ENCODE measurements at places on chromosomes 1 and 21.

DNA sequence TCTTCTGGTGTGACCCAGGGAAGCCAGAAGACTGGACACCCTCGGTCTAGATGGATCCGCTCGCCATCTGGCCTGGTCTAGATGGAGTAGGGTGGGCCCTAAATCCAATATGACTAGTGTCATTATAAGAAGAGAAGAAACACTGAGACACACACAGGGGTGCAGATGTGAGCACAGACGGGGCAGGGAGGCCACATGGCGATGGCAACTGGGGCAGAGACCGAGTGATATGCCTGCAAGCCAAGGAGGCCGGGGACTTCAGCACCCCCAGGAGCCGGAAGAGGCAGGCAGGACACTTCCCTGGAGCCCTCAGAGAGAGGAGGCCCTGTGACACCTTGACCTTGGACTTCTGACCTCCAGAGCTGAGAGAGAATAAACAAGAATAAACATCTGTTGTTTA lies 5.6 kb upstream of the TFF3 start:
- DNase-seq = no peak

- no peak for DNase-seq
Observed at GRCh38 chr1:5970610-5971273, 21.5 kb downstream of the NPHP4 start.

DNA sequence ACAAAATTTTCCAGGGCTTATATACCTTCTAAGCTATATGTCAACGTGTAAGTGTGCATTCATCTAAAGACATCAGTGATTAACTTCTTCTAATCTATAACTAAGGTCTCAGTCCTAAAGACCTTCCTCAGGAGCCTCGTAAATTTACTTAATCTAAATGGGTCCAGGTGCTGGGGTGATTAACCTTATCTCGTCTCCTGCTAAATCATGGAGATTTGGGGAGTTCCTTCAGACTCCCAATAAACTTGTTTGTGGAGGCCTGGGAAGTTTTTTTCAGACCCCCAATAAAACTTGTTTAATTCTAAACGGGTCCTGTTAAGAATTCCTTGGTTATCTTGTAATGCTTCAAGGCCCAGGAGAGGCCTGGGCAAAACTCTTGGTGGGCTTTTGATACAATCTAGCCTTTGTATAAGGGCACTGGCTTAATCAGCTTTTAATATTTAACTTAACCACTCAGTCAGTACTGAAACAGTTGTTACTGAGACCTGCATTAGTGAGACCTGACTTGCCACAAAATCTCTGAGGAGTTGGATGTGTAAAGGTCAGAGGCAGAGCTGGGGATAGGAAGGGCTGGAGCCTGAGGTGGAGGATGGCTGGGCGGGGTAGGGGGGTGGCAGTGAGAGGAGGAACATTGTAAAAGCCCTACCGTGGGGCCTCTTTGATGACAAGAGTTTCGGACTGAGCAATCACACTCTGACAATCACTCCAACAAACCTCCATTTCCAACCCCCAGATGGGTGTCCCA lies 6.2 kb upstream of the HMGCS2 start:
- no peak for DNase-seq

DNA sequence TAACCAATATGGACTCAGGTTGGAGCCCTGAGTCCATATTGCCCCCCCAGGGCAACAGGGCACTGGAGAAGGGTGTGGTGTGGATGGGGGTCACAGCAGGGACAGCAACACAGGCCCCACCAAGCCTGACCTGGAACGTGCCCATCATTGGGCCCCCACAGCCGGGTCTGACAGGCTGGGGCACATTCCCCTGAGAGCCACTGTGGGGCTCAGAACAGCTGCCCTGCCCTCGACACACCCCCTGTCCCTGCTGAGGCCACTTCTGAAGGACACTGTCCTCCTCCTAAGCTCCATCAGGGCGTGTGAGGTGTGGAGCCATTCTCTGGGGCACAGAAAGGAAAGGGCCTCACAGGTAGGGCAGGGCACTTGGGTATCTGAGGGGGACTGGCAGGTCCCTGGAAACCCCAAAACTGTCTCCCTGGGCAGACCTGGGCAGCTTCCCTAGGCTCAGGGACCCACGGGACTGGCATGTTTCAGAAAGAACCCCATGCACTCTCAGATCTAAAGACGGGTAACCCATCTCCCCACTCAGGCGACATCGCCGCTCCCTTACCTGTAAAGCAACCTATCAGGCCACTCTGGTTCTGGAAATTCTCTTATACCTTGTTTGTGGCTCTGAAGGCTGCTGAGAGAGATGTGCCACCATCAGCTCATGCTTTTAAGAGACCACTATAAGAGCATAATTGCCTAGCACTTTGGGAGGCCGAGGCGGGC lies 95.5 kb downstream of the DMRTB1 start:
- no peak for DNase-seq

DNA sequence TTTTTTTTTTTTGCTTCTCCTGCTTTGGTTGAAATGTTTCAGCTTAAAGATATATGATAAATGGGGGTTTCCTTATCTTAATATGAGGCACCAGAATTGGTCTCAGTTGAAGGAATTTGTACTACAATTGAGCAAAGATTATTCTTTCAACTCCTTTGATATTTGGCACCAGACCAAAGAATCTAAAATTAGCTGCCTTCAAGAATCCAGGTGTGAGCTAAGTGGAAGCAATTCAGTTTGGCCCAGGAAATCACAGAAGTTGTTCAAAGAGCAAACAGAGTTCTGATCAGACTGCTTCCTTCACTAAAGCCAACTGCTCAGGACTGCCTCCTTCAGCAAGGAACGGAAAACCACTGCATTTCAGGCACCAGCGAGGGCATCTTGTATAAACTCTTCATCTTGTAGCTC lies 68.3 kb upstream of the BCAR3 start:
- DNase-seq = no peak

GRCh38 chr21:42537106-42537742 lies 23.6 kb downstream of the SLC37A1 start:
- no peak for DNase-seq

- no peak for DNase-seq
Observed at GRCh38 chr1:65423884-65424572, 3.6 kb downstream of the LEPR start.

- no peak for DNase-seq
Observed at GRCh38 chr1:201180901-201181300, 9.7 kb upstream of the IGFN1 start.

DNA sequence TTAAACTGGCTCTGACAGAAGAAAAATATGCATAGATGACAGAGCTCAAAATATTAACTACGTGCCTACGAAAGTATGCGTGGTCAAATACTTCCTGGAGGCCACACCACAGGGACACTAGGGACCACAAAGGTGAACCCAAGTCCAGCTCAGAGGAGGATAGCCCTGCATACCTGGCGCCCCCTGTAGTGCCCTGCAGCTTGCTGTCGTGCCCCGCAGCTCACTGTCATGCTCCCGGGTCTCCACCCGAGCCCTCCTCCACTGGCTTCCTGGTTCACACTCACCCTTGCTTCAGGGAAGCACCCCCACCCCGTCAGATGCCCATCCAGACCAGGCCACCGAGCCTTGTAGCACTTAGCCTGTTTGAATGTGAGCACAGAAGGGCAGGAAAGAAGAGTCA lies 16.7 kb upstream of the NADK start:
- no peak for DNase-seq

DNA sequence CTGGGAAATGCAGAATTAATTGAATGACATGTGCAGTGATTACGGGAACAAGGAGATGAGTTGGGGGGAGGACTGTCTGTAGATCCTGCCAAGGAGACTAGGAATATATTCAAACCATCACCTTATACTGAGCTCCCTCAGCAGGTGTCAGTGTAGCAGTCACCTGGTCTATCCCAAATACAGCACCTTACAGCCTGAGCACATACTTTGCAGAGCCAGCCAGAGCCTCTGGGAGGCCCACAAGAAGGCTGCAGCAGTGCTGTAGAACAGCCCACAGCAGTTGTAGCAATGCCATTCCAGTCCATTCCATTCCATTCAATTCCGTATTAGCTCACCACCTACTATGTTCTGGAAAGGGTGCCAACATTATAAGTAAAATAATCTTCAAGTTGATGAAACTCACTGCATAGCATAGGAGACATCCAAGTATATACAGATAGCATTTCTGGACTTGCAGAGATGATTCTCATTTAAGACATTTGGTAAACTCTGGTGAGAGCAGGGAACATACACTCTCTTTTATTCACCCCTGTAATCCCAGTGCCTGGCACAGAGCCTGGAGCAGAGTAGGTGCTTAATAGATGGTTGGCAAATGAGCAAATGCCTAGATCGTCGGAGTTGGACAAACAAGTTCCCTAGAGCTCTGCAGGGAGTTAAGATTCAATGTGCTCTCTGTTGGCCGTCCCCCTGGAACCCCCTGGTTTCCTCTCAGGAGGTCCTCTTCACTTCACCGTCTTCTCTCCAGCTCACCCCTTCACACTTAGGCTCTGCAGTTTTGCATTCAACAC lies 44.7 kb downstream of the KCNC4 start:
- no peak for DNase-seq

DNA sequence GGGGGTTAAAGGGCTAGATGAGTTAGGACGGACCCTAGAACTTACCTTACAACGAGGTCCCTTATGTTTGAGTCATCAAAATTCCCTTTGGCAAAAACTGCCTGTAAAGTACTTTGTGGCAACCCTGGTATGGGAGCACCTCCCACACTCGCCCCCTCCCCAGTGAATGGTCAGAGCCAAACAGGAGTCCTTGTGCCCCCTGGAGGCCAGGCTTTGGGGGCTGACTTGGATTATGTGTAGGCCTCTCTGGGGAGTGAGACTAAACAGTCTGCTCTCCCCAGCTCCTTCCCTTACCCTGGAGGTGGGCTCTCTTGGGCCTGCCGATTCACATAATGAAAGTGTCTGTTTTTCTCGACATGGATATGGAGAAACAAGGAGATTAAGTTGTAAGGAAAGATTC lies 81.2 kb downstream of the ADCY10 start:
- no peak for DNase-seq

Measured in H54 (cell line).